NCI-H748 treated with DMSO at 0.1 percent for 48 hours (cell line): ENCODE measurements at places on chromosomes 1 and 21.

DNA sequence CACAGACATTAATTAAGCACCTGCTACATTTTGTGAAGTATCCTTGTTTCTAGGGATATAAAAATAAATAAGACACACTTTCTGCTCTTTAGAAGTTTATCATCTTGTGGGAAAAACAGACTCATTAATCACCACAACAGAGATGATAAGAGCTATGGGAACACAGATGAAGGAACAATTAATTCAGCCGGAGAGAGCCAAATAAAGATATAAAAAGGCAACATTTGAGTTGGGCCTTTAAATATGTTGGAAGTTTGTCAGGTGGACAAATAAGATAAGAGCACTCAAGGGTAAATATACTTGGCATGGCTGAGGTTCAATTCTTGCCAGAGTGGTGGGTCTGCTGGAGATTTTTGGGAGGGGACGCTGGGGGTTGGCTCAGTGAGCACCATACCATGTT lies 34.2 kb upstream of the VTCN1 start:
- DNase-seq = no peak

- no peak for DNase-seq
These were observed 458.7 kb upstream of the ADAMTS5 start for GRCh38 chr21:27425574-27425973.

DNA sequence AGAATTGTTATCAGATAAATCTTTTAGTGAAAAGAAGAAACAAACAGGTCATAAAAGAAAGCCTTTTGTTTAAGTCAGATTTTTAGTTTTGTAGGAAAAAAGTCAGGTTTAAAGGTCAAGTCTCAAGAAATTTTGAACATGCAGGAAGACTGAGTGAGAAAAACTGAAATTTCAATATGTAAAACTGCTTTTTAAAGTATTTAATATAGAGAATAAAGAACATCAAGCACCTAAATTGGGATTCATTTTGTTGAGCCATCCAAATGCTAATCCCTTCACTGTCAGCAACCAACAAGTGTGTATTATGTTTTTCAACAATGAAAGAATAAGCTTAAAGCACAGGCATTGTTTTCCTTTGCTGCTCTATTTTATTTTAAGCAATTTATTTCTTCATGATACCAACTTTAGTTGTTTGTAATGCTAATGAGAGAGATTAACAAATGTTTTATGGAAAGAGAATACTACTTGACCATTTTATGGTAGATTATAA lies 114.9 kb upstream of the SERTAD4 start:
- no peak for DNase-seq

DNA sequence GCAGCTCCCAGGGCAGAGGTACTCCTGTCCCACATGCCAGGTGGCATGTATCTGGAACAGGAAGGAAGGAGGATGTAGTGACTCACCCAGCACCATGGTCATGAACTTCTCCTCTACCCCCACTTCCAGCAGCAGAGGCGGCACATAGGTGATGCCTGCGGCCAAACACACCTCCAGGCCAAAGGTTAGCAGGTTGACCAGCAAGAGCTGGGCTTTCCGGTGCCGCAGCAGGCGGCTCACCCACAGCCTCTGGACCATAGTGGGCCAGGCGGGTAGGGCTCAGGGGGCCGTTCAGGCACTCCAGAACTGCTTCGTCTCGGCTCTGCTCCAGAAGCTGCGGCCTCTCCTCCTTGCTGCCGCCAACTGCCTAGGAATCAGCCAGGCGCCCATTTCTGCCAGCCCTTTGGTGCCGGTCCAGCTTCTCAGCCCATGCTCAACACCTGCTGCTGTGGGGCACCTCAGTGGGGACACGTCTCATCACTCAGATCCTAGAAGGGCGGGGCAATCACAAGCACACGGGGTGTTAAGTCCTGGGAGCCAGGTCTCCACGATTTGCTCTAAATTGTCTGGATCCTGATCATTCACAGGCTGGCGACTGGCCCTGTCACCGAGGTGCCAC lies 15.8 kb downstream of the SLC45A3 start:
- DNase-seq = no peak

DNA sequence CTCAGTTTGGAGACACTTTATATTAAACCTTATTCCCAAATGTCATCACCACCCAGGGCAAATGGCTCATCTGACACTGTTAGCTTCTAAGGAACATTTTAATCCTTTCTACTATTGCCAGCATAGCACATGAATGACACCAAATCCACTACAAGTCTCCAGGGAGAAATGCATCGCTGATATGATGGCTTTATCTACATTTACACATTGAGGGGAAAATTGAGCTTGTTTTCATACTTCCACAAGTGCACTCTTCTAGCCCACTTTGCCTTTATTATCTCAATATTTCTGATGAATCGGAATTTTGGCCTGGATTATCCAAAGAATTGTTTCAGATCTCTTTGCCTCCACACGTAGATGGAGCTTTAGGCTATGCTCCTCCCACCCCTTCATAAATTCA lies 75.4 kb downstream of the RUNX1 start:
- no peak for DNase-seq
